Mononuclear cell (primary cell): ENCODE measurements at places on chromosomes 7 and 10. TPM values are rescaled to one million over a fixed set of nuclear protein-coding genes. Genes with fewer than 3 reads are reported as not detected.

Gene ELMO1
- total RNA-seq = 215 TPM

Gene OR2A7
- 3.6 TPM for total RNA-seq

Gene BRI3
- total RNA-seq = 38.8 TPM

Gene CCL24
- not detected for total RNA-seq

Gene CCNY
- 68.6 TPM for total RNA-seq

Gene GIMAP8
- 4.2 TPM for total RNA-seq

Gene LHPP
- 20.4 TPM for total RNA-seq

Gene LIPK
- not detected for total RNA-seq

Gene DPP6
- total RNA-seq = not detected

Gene LIPF
- total RNA-seq = not detected

Gene WDR86
- total RNA-seq = 3.9 TPM

Gene TET1
- 1.5 TPM for total RNA-seq

Gene SLC18A3
- 0.10 TPM for total RNA-seq

Gene AS3MT
- 1.7 TPM for total RNA-seq

Gene CACNA2D1
- total RNA-seq = 0.10 TPM

Gene CALML5
- not detected for total RNA-seq

Gene KEL
- 0.10 TPM for total RNA-seq

Gene AFAP1L2
- 0.94 TPM for total RNA-seq

Gene NEUROD6
- not detected for total RNA-seq

Gene PNLIPRP1
- total RNA-seq = not detected

Gene COL26A1
- 0.21 TPM for total RNA-seq

Gene MMD2
- not detected for total RNA-seq

Gene LRRC27
- total RNA-seq = 1.4 TPM

Gene C10orf62
- total RNA-seq = not detected

Gene SFTPA1
- total RNA-seq = not detected

Gene CALML3
- total RNA-seq = not detected

Gene AKR1C2
- 0.21 TPM for total RNA-seq

Gene GRM8
- total RNA-seq = not detected

Gene CYP2E1
- 0.42 TPM for total RNA-seq

Gene HIBADH
- total RNA-seq = 6.6 TPM

Gene EPHB4
- total RNA-seq = 4.1 TPM

Gene HEPACAM2
- total RNA-seq = not detected

Gene NODAL
- total RNA-seq = not detected

Gene CHAT
- not detected for total RNA-seq

Gene C10orf105
- 0.31 TPM for total RNA-seq

Gene OR2A25
- not detected for total RNA-seq

Gene COL13A1
- total RNA-seq = 0.52 TPM

Gene ASB10
- total RNA-seq = not detected

Gene RADIL
- total RNA-seq = not detected

Gene TUBB8
- 0.21 TPM for total RNA-seq

Gene PTPRZ1
- total RNA-seq = not detected

Gene CALHM2
- 10.3 TPM for total RNA-seq

Gene AASS
- 2.6 TPM for total RNA-seq

Gene HOXA5
- total RNA-seq = 3.0 TPM

Gene UNCX
- not detected for total RNA-seq

Gene GHITM
- 92.7 TPM for total RNA-seq

Gene CALHM3
- total RNA-seq = not detected

Gene HMX2
- not detected for total RNA-seq
